ENCODE measurements at places on chromosomes 11 and 22.

GRCh38 chr11:34499719-34500500 is 13.7 kb downstream of the ELF5 start:
- DNase-seq, result no peak

GRCh38 chr11:109929308-109929707 is 163.9 kb upstream of the ZC3H12C start:
- DNase-seq, result no peak

DNA sequence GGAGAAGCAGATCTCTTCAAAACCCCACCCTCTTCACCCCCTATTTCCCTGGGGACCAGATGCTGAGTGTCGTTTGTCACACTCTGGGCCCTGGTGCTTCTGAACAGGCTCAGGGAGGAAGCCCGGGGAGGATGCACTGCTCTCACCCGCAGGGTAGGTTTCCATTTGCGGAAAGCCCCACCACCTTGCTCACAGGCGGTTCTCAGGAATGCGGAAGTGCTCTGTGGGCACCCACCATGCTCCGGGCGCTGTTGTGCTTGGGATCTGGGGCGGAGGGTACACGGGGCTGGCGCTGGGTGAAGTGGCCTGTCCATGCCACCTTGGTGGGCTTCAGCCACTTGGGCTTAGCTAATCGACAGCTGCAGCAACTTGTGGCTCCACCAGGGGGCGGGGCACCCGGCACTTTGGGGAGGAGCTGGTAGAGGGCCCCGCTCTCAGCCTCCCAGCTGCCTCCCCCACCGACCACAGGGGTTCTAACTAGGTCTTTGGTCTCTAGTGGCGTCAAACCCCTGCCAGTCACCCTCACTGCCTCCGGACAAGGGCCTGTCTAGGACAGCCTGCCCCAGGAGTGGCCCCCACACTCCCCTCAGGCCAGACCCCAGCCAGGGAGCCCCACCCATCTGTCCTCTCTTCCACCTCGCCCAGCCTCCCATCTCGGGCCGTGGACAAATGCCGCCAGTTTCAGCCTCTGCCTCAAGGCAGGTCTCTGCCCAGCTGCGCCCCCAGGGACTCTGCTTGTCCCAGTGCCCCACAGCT is 7.4 kb downstream of the NDUFV1 start:
- DNase-seq, result no peak

DNA sequence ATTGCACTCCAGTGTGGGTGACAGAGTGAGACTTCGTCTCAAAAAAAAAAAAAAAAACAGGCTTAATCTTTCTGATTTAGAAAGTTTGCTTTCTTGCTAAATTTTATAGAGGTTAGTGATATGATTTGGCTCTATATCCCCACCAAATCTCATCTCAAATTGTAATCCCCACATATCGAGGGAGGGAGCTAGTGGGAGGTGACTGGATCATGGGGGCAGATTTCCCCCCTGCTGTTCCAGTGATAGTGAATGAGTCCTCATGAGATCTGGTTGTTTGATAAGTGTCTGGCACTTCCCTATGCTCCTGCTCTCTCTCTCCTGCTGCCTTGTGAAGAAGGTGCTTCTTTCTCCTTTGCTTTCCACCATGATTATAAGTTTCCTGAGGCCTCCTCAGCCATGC is 90.9 kb downstream of the OSBP2 start:
- DNase-seq, result no peak

- DNase-seq, result no peak
These were observed 304.8 kb downstream of the ST3GAL4 start for GRCh38 chr11:126660321-126660720.

DNA sequence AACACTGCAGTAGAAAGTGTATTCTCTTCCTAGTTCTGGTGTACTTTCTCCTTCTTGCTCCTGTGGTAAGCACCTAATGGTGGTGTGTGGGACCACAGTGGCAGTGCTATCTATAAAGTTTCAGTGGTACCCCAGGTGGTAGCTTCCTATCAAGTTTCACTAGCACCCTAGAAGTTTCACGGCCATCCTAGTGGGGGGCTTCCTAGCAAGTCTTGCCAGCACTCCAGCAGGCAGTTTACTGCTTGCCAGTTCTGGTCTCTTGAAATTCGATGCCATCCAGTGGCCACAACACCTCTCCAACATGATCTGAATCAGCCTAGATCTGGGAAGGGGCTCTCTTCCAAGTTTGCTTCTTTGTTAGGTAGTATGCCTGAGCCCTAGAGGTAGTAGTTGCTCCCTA is 229.6 kb downstream of the SWAP70 start:
- no peak for DNase-seq

- no peak for DNase-seq
These were observed 590.2 kb upstream of the B3GAT1 start for GRCh38 chr11:135002236-135002635.

DNA sequence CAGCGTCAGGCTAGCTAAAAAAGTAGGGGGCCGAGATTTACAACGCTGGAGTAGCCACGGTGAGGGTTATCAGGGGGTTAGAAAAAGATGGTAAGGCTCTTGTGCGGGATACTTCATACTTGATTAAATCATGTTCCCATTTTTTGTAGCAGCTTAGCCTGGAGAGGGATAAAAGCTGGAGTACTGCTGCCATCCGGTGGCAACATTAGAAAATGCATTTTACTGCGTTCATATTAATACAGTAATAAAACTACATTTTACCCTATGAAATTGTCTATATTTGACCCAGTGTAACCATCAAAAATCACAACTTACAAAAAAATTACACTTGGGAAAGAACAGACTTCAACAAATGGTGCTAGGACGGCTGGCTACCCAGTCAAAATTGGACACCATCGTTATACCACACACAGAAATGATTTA is 17.3 kb downstream of the RPUSD4 start:
- DNase-seq, result peak; percentile 73
